ENCODE measurements at places on chromosomes 2 and 18.

DNA sequence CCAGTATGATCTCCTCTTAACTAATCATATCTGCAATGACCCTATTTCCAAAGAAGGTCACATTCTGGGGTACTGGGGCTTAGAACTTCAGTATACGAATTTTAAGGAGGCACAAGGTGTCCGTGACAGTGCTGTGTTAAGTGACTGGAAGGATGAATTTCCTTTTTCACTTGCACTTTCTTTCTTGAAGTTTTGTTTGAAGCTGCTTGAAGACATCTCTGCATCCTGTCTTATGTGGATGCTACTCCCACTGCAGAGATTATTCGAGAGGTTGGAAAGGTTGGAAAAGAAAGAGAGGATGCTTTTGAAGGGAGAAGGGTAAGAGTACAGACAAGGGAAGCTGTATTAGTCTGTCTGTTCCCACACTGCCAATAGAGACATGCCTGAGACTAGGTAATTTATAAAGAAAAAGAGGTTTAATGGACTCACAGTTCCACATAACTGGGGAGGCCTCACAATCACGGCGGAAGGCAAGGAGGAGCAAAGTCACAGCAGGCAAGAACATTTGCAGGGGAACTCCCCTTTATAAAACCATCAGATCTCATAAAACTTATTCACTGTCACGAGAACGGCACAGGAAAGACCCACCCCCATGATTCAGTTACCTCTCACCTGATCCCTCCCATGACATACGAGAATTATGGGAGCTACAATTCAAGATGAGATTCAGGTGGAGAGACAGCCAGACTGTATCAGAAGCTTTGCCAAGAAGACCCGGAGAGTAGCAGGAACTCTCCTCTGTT, 3.6 kb upstream of the RNF144A start:
- no peak for DNase-seq

DNA sequence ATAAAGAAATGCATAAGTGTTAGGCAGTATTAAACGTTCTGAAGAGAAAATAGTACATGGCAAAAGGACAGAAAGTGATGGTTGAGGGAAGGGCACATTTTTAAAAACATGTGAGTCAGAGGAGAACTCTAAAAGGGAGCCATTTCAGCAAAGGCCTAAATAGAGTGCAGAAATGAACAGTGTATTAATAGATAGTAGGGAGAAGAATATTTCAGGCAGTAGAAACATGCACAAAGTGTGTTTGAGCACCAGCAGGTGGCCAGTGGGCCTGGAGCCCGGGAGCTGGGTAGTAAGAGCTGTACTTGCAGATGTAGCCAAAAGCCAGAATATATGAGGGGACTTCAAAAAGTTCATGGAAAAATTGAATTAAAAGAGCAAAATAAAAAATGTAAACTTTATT, 288.1 kb upstream of the FIGN start:
- DNase-seq: no peak

DNA sequence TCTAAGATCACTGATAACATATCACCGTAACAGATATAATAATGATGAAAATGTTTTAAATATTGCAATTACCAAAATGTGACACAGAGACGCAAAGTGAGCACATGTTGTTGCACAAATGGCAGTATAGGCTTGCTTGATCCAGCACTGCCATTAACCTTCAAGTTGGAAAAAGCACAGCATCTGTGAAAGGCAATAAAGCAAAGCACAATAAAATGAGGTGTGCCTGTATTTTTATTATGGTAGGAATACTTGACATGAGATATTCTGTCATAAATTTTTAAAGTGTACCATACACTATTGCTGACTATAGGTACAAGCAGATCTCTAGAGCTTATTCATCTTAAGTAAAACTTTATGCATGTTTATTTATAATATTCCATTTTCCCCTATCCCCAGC, 312.2 kb downstream of the PTH2R start:
- no peak for DNase-seq

- no peak for DNase-seq
These were observed 57.3 kb downstream of the RHOB start for GRCh38 chr2:20504174-20504573.

DNA sequence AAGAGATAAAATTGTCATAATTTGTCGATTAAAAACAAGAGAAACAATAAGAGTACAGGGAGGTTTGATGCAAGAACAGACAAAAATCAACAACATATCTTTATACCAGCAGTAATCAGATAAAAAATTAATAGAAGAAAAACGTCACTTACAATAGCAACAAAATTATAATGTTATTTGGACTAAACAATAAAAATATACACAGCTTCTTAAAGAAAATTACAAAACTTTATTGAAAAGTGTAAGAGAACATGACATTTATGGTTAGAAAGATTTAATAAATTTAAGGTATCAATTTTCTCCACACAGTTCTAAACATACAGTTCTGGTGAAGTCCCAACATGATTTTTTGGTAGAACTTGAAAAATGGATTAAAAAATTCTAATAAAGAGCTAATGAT, 12.8 kb downstream of the RNF138 start:
- DNase-seq: no peak

DNA sequence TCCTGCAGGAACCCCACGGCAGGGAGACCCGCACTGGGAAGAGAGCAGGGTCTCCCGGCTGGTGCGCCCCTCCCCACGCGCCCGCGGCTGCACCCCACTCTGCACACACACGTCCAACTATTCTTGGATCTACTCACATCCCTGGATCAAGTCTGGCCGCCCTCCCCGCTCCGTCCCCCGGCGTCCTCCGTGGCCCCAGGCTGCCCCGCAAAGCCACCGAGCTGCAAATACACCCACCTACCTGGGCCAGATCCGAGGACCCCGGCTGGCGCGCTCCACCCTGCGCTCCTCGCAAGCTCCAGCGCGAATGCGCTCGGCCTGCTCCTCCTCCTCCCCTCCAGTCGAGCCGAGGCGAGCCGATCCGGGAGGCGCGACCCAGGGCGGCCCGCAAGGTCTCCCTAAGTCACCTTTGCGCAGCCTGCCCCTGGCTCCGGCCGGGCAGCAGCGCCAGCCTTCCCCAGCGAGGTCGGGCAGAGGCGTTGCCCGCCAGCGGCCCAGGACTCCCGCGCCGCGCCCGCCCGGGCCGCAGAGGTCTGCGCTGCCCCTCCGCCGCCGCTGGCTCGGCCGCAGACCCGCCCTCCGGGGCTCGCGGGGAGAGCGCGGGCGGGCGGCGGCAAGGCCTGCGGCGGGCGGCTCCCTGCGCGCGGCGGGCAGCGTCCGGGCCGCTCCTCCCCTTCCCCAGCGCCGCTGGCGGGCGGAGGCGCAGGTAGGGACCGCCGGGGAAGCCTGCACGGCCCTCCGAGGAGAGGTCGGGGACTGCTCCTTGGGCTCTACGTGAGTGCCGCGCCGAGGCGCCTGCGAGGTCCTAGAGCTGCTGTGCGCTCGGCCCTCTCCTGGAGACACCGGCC, 126.0 kb downstream of the OSBPL1A start:
- peak; percentile 38 for DNase-seq

DNA sequence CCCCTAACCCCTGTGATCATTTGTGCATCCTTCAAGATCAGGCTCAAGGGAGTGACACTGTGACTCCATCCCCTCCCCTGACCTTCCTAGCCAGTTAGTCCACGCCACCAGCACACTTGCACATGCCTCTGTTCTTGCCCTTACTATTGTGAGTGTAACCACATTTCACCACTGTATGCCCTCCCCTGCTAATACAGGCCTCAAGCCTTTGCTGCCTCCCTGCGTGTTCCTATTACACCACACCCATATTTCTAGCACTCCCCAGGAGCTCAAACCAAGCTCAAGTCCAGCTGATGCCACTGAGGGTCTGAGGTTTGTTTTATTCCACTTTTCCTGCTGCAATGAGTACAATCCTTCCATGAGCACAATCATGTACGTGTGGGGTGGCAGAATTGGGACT, 288.9 kb upstream of the FBXO11 start:
- DNase-seq: no peak

GRCh38 chr18:6718267-6718666, 11.2 kb upstream of the ARHGAP28 start:
- DNase-seq: no peak

DNA sequence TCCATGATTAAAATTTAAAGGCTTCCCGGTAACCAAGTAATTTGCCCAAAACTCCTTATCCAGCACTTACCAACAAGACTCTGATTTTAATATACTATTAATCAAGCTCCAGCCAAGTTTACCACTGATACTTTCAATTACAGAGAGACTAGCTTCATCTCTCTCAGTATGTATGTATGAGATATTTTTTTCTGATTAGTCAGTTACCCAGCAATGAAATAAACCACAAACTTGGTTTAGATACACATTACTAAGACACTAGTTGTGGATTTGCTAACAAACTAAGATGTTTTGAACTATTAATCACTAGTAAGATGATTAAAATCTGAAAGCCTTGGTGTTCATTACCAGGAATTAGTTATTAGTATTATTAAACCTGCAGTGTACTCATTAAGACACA, 1272.2 kb upstream of the ACVR2A start:
- no peak for DNase-seq

- no peak for DNase-seq
These were observed 47.4 kb downstream of the CACNB4 start for GRCh38 chr2:152051436-152051835.

DNA sequence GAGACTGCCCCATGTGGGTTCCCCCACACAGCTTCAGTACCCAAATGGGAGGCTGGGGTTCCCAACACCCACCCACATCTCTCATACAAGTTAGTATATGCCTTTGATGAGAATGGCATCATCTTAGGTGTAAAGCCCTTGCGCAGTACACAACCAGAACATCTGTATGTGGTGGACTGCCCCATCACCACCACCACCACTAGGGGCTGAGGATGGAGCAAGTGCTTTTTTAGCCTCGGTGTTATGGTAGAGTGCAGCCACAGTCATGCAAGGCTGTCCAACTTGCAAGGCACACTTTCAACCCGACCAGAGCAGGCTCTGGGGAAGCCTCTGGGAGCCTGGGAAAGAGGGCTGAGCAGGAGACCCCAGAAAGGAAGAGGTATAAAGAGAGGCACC, 241.2 kb downstream of the TFCP2L1 start:
- no peak for DNase-seq

DNA sequence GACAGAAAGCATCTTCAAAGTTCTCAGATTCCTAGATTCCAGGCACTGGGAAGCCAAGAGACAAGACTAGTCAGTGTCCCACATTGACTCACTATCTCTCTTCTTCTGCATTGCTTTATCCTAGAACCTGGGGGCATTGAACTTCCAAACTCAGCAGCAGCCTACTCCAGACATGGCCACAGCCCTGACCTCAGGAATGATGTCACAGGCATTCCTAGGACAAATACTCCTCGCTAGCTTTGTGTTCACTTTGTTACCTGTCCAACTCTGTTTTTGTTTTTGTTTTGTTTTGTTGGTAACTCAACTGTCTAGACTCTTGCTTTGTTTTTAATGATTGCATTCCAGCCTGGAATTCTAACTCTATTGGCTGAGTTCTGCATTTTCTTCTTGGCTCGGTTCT, 449.3 kb upstream of the SPHKAP start:
- DNase-seq: no peak

GRCh38 chr2:120815292-120815691, 79.6 kb downstream of the GLI2 start:
- DNase-seq: no peak

DNA sequence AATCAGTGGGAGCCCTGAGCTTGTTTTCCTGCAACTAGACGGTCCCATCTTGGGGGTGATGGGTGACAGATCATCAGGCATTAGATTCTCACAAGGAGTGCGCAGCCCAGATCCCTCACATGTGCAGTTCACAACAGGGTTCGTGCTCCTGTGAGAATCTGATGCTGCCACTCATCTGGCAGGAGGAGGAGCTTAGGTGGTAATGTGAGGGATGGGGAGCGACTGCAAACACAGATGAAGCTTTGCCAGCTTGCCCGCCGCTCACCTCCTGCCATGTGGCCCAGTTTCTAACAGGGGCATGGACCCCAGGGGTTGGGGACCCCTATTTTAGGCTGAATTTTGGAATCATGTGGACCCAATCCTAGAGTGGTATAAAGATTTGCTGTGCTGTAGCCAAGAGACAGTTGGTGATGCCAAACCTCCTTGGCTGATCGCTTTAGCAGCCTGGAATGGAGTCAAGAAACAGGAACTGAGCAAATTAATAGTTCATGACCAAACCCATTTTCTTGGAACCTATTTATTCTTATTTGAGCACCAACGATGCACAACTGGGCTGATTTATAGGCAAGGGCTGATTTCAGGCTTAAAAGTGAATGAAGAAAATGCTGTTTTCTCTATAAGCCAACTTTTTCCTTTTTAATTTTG, 25.7 kb downstream of the LPIN1 start:
- DNase-seq: no peak

DNA sequence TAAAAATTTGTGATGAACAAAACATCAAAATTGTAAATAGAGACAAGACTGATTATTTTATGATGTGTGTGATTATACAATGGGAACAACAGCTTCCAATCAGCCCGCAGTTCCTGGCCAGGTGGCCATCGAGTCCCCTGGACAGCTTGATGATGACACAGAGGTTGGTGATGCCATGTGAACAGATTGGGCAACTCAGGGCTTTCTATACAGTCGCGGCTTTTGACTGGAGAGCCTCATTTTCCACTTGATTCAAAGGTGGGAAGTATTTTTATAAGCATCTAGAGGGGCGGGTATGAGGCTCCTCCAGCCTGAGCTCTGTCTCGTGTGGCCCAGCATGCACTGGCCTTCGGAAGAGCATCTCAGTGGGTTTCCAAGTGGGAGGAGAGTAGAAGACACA, 14.9 kb upstream of the HPCAL1 start:
- DNase-seq: no peak

GRCh38 chr2:230942920-230943896, 18.2 kb upstream of the GPR55 start:
- DNase-seq: no peak

DNA sequence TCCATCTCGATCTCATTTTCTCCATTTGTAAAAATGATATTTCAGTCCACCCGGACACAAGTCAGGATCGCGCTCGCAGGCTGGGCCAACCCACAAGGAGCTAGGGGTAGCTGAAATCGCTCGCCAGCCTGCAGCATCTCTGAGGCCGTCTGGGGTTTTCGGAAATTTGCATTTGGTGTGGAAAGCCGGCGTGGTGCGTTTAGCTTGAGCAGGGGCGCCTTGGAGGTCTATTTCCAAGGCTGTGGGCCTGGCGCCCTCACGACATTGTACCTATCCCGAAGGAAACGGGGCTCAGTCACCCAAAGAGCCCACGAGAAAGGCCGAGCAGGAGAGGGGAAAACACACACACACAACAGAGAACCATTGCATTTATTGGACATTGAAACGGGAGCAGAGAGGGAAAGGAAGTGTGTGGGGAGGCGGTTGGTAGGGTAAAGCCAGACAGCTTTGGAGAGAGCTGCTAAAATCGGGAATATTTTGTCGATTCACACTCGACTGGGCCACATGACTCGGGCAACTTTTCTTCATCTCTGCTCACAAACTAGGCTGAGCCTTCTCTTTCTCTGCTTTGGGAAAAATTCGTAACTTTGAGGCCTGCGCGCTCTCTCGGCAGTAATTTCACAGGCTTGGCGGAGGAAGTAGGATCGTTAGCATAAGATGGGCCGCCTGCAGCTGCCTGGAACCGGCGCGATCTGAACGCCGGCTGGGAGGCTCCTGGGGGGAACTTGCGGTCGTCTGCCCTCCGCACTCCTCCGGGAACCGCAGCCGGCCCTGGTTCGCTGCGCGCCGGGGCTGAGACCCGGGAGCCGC, 1.1 kb upstream of the HOXD8 start:
- no peak for DNase-seq
